ENCODE measurements at places on chromosomes 5 and 9. TPM values are rescaled to one million over a fixed set of nuclear protein-coding genes. Genes with fewer than 3 reads are reported as not detected.

The DAPK1 gene
- total RNA-seq: 0.20 TPM

The KIF4B gene
- 0.05 TPM for total RNA-seq

The ORM2 gene
- total RNA-seq: not detected

The NR5A1 gene
- total RNA-seq: not detected

The SHOC1 gene
- total RNA-seq: not detected

The TMC1 gene
- not detected for total RNA-seq

The PLEKHG4B gene
- not detected for total RNA-seq

The CCDC112 gene
- 2.1 TPM for total RNA-seq

The PCDHB16 gene
- not detected for total RNA-seq

The NR4A3 gene
- 3.8 TPM for total RNA-seq

The EMB gene
- total RNA-seq: 43.7 TPM

The LAMC3 gene
- total RNA-seq: 0.69 TPM

The GPBP1 gene
- total RNA-seq: 91.5 TPM

The FLT4 gene
- 1.5 TPM for total RNA-seq

The KIF3A gene
- 6.1 TPM for total RNA-seq

The KCNV2 gene
- not detected for total RNA-seq

The MIER3 gene
- total RNA-seq: 11.1 TPM

The CARD9 gene
- 0.22 TPM for total RNA-seq

The HEMGN gene
- 1.8 TPM for total RNA-seq

The ANKRD55 gene
- total RNA-seq: 14.6 TPM

The PRELID2 gene
- total RNA-seq: 0.17 TPM

The SPOCK1 gene
- total RNA-seq: 0.42 TPM

The CHSY3 gene
- not detected for total RNA-seq

The COL15A1 gene
- total RNA-seq: 0.02 TPM

The FAM81B gene
- not detected for total RNA-seq

The QRFP gene
- total RNA-seq: not detected

The MAN1B1 gene
- total RNA-seq: 18.7 TPM

The SLC28A3 gene
- total RNA-seq: 0.33 TPM

The PAIP1 gene
- 41.7 TPM for total RNA-seq

The F2RL1 gene
- total RNA-seq: 3.0 TPM

The IRX1 gene
- total RNA-seq: not detected

The TAF11L4 gene
- not detected for total RNA-seq

The NOXA1 gene
- total RNA-seq: 1.2 TPM

The SPATA9 gene
- total RNA-seq: not detected

The LHX3 gene
- total RNA-seq: not detected

The PLAC8L1 gene
- 0.40 TPM for total RNA-seq

The TLR4 gene
- total RNA-seq: not detected

The C9orf50 gene
- total RNA-seq: not detected

The SPATA31A7 gene
- total RNA-seq: not detected

The HACD4 gene
- total RNA-seq: 1.6 TPM
